MCF 10A (cell line): ENCODE measurements at places on chromosomes 4 and X. TPM values are rescaled to one million over a fixed set of nuclear protein-coding genes. Genes with fewer than 3 reads are reported as not detected.

GRCh38 chr4:104728380-104729122 lies 233.9 kb upstream of the CXXC4 start:
- peak overlapping the region; percentile 9 for H3K27ac ChIP-seq
- peak overlapping the region; percentile 24 for H3K4me3 ChIP-seq
- no peaks in the 10 kb centered on the region for H3K27me3 ChIP-seq
- H3K4me1 ChIP-seq, result peaks cover 25% of the 10 kb centered on the region
- H3K36me3 ChIP-seq, result no peaks in the 10 kb centered on the region

GRCh38 chr4:10584042-10584441 lies 100.5 kb downstream of the CLNK start:
- DNase-seq, result peak; percentile 56
- H3K36me3 ChIP-seq, result no peaks in the 10 kb centered on the region
- H3K27ac ChIP-seq, result no peak overlapping the region
- H3K4me3 ChIP-seq, result peak overlapping the region; percentile 31

DNA sequence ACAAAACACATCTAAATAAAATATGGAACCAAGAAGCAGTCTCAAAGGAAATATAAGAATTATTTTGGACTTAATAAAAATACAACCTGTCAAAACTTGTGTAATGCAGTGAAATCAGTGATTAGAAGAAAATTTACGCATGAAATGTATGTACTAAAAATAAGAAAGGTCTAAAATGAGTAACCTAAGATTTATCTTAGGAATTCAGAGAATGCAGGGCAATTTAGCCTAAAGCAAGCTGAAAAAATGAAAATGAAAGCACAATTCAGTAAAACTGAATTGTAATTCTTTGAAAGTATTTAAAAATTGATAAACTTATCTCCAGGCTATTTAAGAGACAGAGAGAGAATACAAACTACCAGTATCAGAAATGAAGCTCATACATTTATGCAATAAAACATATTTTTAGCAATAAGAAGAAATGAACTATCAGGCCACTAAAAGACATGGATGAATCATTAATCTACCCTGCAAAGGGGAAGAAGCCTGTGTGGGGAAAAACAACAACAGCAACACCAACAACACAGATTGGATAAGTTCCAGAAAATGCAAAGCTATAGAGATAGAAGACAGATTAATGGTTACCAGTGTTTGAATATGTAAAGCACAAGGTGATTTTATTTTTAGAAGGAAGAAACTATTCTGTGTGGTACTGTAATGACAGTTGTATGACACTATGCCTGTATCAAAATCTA lies 442.0 kb upstream of the ADGRL3 start:
- peak; percentile 13 for DNase-seq
- no peak overlapping the region for H3K4me3 ChIP-seq
- no peaks in the 10 kb centered on the region for H3K27me3 ChIP-seq
- no peaks in the 10 kb centered on the region for H3K36me3 ChIP-seq
- peak overlapping the region; percentile 66 for H3K27ac ChIP-seq
- H3K4me1 ChIP-seq, result peaks cover 6% of the 10 kb centered on the region

DNA sequence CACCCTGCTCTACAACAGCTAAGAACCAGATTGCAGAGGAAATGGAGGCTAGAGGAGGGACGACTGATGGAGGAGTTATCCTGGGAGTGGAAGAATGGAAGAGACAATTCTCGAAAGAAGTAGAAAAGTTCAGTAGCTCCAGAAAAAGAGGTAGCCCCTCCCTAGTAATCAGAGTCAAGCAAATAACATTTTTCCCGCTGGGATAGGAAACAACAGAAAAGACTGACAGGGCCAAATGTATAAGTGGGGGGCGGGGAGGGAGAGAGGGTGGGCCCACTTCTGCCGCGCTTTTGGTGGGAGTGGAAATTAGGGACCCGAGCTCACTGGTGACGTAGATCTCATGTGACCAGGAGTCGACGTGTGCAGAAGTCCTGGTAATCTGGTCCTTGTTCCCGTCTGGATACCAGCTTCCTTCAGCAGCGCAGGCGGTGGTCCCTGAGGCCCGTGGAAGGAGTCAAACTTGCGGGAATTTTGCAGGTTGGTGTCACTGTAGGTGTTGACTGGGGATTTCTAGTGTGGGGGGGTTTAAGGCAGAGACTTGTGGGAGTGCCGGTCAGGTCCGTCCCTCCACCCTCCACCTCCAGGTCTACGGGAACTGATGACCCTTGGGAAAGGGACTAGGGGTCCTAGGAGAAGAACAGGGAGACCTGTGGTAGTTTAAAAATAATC lies at the start of gene TCEAL9:
TSS of gene TCEAL9 (plus strand) at position 377 of the 669 bp plus-strand sequence. CDS start 1,179 bp downstream, outside the sequence.
- peak; percentile 55 for DNase-seq
- H3K27ac ChIP-seq, result peak within 1 kb of the TSS; percentile 89

GRCh38 chr4:169348541-169348940 lies 77.8 kb upstream of the SH3RF1 start:
- H3K4me3 ChIP-seq, result no peak overlapping the region
- no peaks in the 10 kb centered on the region for H3K36me3 ChIP-seq
- H3K27me3 ChIP-seq, result no peaks in the 10 kb centered on the region
- DNase-seq, result no peak

DNA sequence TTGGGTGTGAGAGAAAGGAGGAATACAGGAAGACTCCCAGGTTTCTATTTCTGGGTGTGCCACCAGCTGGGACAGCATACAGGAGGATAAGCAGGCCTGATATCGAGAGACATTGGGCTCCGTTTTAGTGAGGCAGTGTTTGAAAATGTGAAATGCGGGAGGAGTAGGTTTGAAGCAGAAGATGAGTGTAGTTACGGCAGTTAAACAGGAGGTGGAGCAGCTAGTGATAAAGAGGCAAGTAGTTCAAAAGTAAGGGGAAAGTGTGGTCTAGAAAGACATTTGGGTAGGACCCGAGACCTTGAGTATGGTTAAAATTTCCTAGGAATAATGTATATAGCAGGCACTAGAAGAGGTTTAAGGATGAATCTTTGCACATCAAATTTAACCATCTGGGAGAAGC lies 42.4 kb downstream of the DCUN1D4 start:
- no peak overlapping the region for H3K4me3 ChIP-seq
- no peak overlapping the region for H3K27ac ChIP-seq
- H3K4me1 ChIP-seq, result no peaks in the 10 kb centered on the region
- DNase-seq, result peak; percentile 40

DNA sequence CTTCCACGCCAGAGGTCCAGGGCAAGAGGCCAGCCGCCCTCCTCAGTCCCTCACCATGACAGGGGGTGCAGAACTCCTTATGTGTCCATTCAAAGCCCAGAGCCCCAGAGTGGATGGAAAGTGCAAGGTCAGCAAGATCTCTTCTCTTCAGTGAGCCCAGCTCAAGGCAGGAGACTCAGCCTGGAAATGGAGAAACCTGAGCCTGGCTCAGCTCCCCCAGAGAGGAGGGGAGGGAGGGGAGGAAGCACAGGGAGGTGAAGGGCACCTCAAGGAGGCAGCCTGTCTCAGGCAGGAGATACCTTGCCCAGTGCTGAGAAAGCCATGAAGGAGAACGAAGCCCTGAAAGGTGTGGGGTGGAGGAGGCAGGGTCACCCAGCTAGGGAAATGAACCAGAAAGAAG lies 121.8 kb upstream of the PJA1 start:
- DNase-seq, result no peak
- H3K27me3 ChIP-seq, result peaks cover 74% of the 10 kb centered on the region
- H3K4me3 ChIP-seq, result no peak overlapping the region
- peaks cover 5% of the 10 kb centered on the region for H3K4me1 ChIP-seq
- no peak overlapping the region for H3K27ac ChIP-seq

DNA sequence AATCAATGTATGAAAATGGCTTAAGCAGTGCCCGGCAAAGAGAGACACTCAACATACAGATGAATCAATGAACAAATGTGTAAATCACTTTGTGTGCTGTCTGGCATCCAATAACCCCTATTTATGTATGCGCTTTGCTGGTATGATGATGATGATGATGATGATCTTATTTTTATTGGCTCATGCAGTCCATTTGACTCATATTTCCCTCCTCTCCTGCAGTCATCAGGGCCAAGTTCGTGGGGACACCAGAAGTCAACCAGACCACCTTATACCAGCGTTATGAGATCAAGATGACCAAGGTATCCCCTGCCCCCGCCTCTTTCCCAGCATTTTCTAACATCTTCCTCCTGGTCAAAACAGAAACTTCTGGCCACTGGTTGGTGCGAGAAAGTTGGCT lies 2.5 kb downstream of the TIMP1 start:
- no peak for DNase-seq
- peak overlapping the region; percentile 74 for H3K27ac ChIP-seq
- H3K27me3 ChIP-seq, result no peaks in the 10 kb centered on the region
- peaks cover 46% of the 10 kb centered on the region for H3K36me3 ChIP-seq
- peaks cover 16% of the 10 kb centered on the region for H3K4me1 ChIP-seq
- peak overlapping the region; percentile 76 for H3K4me3 ChIP-seq

- H3K4me1 ChIP-seq, result no peaks in the 10 kb centered on the region
- peak; percentile 24 for DNase-seq
- no peaks in the 10 kb centered on the region for H3K36me3 ChIP-seq
- H3K27me3 ChIP-seq, result no peaks in the 10 kb centered on the region
Observed at GRCh38 chr4:137610960-137611359, 78.7 kb upstream of the PCDH18 start.

DNA sequence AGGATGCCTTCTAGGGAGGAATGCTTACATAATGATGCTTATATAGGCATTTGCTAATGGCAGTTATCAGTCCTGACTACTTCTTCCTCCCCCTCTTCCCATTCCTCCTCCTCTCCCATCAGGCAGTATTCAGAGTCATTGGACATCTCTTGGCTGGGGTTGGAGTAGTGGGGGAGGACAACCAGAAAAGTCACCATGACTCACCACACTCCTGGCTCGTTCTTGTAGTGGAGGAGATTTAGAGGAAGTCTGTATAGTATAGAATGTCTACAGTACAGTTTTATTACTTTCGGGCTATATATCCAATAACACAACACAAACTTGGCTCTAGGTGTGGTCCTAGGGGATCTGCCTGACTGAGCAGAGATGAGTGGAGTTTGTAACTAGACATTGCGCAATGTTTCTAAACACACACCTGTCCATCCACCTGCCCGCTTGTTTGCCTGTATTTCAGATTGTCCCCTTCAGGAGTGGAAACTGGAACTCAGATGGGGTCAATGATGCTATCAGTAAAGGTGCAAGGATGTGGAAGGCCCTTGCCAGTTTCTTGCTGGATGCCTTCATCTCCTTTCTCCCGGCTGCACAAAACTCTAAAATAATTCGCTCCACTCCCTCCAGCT lies 27.9 kb upstream of the KIAA1210 start:
- no peak overlapping the region for H3K27ac ChIP-seq
- no peak overlapping the region for H3K4me3 ChIP-seq
- DNase-seq, result peak; percentile 69

GRCh38 chr4:88159229-88159725 lies 838 bp upstream of the ABCG2 start:
- peak overlapping the region; percentile 47 for H3K4me3 ChIP-seq
- no peak for DNase-seq
- H3K27ac ChIP-seq, result no peak overlapping the region
- H3K27me3 ChIP-seq, result no peaks in the 10 kb centered on the region
- H3K36me3 ChIP-seq, result no peaks in the 10 kb centered on the region
- no peaks in the 10 kb centered on the region for H3K4me1 ChIP-seq

DNA sequence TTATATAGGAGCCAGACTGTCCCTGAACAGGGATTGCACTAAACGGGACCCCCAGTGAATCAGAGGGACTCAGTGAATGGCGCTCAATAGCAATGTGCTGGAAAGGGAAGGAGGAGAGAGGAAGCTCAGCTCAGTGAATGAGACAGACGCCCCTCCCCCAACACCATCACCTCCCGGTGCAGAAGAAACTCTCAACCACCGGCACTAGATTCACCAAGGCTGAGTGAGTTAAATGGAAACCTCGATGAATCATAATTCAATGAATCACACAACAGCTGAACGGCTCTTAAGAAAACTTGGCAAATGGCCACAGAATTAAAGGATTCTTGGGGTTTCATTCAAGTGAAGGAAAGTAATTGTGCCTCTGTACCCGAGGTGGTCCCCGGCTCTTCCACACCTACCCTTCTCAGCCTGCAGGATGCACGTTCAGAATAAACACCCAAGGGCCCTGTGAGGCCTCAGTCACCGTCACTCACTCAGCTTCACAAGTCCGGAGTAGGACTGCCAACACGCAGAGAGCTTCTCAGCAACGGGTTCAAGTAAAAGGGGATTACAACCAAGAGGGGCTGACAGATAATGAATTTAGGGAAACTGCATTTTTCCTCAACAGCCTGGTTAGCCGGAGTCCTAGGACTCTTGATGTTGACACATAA lies 29.3 kb downstream of the CRMP1 start:
- no peaks in the 10 kb centered on the region for H3K36me3 ChIP-seq
- DNase-seq, result peak; percentile 86
- no peak overlapping the region for H3K27ac ChIP-seq
- no peaks in the 10 kb centered on the region for H3K4me1 ChIP-seq

DNA sequence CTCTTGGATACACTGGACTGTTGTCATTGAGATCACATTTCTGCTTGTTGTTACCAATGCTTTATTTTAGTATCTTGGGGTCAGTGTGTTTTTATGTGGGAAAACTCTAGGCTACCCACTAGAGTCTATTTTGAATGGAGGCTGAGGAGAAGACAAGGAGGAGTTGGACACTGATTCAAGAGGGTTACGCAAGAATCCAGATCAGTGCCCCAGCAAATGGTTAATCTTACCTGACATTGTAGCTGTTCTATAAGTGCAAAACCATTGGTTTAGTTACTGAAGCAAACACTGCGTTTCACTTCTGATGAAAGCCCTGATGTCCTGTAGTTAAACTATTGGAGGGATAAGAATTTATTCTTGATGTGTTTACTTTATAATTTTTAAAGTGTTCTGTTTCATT lies 331.1 kb upstream of the NR3C2 start:
- no peak overlapping the region for H3K4me3 ChIP-seq
- peaks cover 4% of the 10 kb centered on the region for H3K36me3 ChIP-seq
- H3K27ac ChIP-seq, result no peak overlapping the region
- H3K4me1 ChIP-seq, result peaks cover 5% of the 10 kb centered on the region

DNA sequence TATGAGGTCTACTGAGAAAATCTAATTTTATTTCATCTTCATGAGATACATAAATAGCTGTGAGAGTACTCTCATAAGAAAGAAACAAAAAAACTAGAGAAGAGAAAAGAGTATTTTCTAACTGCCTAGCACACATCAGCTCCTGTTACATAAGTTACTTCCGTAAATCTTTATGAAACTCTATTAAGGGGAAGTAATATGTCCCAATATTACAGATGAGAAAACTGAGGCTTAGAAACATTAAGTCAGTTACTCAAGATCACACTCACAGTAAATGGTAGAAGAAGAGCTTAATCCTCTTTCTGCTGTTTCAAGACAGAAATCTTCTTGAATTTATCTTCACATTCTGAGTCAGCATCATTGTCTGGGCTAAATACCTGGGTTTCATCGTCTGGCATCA lies 164.1 kb downstream of the DTHD1 start:
- H3K27ac ChIP-seq, result no peak overlapping the region
- H3K27me3 ChIP-seq, result no peaks in the 10 kb centered on the region
- no peak for DNase-seq

GRCh38 chr4:185142912-185143600 lies at the start of gene SLC25A4:
Gene SLC25A4 (plus strand): TSS chr4:185143266. CDS start chr4:185143373, 107 bp downstream.
- DNase-seq, result peak; percentile 78
- no peaks in the 10 kb centered on the region for H3K27me3 ChIP-seq
- peaks cover 20% of the 10 kb centered on the region for H3K36me3 ChIP-seq
- peaks cover 6% of the 10 kb centered on the region for H3K4me1 ChIP-seq

GRCh38 chr4:6944301-6945051 lies 34.9 kb downstream of the TBC1D14 start:
- no peak overlapping the region for H3K27ac ChIP-seq
- H3K36me3 ChIP-seq, result peaks cover 14% of the 10 kb centered on the region
- peaks cover 32% of the 10 kb centered on the region for H3K4me1 ChIP-seq

GAB1 gene
- total RNA-seq, result 5.9 and 7.6 TPM in 2 replicates

NUP62CL gene
- 4.8 and 7.3 TPM in 2 replicates for total RNA-seq

ELF4 gene
- total RNA-seq, result 19.5 and 23.6 TPM in 2 replicates
